ENCODE measurements at places on chromosomes 12 and 14.

DNA sequence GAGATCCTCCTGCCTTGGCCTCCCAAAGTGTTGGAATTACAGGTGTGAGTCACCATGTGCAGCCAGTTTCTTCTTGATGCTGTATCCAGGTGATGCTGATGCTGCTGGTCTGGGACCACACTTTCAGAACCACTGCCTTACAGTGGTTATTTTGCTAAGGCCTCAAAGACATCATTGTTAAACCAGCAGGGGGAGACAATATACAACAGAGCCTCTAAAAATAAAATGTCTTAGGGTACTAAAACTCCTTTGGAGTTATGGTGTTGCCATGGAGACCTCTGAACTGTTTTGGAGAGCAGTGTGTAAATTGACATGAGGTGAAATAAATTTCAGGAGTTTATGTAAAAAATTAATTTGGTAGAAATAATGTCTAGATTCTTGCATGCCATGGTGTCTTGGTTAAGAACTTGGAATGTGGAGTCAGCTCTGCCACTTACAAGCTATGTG, 1.1 kb upstream of the ARG2 start:
- DNase-seq: no peak

- no peak for DNase-seq
Observed at GRCh38 chr12:1003600-1004271, 12.7 kb downstream of the ERC1 start.

GRCh38 chr12:67885375-67886169, 103.7 kb upstream of the IFNG-AS1 start:
- DNase-seq: no peak

DNA sequence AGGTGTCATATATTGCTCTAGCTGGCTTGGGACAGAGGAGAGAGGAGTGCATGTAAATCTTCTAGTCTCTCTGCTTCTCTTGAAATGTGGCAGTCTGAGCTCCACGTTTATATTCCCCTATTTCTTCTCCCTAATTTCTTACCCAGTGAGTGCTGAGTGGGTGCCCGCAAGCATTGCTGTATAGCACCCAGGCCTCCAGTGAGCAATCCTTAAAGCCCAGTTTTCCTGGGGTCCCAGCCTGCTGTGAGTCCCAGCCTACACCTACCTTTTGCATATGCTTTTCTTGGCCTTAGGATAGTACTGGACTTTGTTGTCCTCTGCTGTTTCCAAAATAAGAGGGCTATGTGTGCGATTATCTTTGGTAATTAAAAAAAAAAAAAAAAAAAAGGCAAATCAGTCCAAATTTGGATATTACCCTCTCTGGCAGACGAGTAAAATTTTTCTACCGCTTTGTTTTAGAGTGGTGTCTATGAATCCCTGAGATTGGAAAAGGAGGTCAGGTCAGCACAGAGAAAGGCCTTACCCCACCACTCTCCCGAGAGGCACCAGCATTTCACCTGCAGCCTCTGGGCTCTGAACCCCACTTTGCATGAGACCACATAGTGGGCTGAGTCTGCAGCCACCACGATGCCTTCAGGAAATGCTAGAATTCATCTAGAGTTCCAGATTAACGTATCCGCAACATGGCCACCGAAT, 1.1 kb downstream of the MGST1 start:
- DNase-seq: no peak

DNA sequence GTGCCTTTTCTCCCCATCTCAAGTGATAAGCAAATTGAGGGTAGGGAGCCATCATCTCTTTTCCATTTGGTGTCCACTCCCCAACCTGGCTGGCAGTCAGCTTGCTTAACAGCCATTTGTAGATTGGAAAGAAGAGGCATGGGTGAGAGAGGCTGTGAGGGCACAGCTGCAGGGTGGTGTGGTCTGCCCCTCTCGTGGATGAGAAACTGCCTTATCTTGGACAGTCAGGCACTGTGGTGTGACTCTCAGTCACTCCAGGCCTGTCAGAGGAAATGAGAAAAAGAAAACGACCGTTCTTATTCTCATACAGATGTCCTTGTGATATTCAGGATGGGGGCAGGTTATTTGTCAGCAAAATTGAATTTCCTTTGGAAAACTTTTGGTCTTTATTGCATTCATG, 65.1 kb upstream of the SRSF5 start:
- DNase-seq: no peak

- DNase-seq: peak; percentile 48
Observed at GRCh38 chr12:121110211-121110940, 22.3 kb upstream of the P2RX7 start.

DNA sequence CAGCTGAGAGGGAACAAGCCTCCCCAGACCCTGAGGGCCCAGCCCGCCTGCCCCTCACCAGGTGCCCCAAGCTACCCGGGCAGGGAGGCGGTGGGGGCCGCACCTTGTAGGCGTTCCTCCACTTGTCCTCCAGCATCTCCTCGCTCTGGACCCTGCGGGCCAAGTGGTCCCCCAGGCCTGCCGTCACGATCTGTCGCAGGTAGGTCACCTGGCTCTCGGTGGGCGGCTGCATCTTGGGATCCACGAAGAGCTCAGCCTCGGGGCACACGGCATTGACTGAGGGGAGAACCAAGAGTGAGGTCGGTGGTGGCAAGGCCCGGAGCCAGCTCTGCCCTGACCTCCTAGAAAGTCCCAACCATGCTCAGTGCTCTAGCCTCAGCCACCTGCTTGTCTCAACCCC, 36.6 kb downstream of the DHX37 start:
- no peak for DNase-seq

DNA sequence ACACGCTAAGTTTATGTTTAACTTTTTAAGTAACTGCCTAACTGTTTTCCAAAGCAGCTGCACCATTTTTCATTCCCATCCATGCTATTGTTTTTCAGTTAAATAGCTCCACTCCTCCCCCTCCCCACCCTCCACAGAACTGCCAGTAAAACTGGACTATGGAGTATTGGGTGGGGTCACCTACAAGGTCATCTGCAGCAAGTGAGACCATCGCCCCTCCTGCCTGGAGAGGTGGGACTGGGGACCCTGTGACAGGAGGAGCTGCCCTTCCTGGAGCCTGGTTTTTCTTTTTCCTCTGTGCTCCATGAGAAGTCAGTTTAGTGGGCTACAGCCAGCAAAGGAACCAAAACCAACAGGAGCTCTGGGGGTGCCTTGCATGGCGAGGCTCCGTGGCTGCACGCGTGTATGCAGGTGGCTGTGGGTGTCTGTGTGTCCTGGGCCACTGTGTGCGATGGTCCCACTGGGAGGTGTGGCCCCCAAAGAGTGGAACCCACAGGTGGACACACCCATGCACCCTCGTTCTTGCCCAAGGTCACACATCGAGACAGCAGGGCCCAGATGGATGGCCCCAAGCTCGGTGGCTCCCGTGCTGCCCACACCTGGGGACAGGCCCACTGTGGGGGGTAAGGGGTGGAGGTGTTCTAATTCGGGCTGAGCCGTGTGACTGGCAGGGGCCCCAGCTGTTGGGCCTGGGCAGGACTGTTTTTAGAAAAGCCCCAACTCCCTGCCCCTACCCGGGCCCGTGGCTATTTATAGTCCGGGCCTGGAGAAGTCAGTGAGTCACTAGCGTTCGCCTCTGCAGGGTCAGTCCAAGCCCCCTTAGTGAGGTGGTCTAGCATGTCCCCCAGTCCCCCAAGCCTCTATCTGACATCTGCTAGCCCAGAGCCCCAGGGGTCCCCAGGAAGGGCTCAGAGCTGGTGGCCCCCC, 2.3 kb upstream of the ADSS1 start:
- DNase-seq: no peak
